ENCODE measurements at places on chromosomes 2 and 18. TPM values are rescaled to one million over a fixed set of nuclear protein-coding genes. Genes with fewer than 3 reads are reported as not detected.

The SLC9A4 gene
- 0.08 TPM for total RNA-seq

The SERPINB2 gene
- not detected for total RNA-seq

The GPR75 gene
- total RNA-seq = 5.1 TPM

The SLC16A14 gene
- 0.18 TPM for total RNA-seq

The CPO gene
- total RNA-seq = not detected

The GLI2 gene
- total RNA-seq = 1.2 TPM

The C1QL2 gene
- not detected for total RNA-seq

The ABCG8 gene
- not detected for total RNA-seq

The TBR1 gene
- total RNA-seq = 0.08 TPM

DNA sequence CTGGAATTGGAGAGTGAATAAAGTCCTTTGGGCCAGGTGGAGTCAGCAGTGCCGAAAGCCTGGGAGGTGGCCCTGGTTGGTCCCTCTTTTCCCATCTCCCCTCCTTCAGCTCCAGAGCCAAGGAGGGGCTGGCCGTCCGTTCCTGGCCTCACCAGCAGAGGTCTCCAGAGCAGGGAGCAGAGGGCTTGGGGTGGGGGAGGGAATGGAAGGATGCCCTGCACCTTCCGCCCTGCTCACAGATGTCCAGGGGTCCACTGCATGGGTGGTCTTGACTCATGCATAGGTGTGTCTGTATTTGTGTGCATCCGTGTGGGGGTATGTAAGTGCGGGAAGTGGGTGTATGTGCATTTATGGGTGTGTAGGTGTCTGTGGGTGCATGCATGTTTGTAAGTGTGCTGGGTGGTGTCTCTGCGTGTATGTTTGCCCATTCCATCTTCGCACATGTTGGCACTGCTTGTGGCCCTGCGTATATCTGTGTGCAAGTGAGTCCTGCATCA is 201.8 kb downstream of the ZFP36L2 start:
- DNase-seq = peak; percentile 78

DNA sequence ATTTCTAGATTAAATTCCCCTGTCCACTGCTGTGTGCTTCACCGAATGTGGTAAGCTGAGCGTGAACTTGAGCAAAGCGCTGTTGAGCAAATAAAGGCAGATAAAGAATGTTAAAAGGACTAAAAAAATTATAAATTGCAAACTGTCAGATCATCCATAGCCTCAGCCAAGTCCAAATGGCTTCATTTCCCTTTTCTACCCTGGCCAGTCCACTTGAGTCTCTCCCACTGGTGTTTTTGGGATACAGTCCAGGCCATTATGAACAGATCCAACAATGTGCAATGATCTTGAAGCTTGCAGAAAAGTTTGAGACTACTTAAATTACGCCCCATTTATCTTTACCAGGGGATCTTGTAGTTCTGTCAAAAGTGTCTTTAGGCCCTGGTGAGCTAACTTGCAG is 254.6 kb upstream of the PIK3C3 start:
- DNase-seq = no peak

- DNase-seq = no peak
Measured at GRCh38 chr2:199118673-199119112, 339.0 kb downstream of the SATB2 start.

- DNase-seq = no peak
Measured at GRCh38 chr2:42371611-42372473, 10.8 kb upstream of the COX7A2L start.

DNA sequence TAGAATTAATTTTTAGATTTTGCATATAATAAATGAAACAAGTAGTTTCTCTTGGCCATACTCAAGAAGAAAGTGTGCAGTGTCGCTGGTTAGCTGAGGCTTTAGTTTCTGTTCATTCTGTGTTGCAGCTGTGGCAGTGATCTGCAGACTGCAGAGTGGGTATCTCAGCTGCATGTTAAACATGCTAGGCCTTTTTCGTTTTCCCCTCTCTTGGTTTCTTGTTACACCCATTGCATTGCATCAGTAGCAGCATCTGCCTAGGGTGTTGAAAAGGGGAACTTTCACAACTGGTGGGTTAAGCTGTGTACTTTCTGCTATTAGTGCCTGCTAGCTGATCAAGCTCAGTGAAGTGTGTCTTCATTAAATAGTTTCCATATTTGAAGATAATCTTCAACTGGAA is 51.3 kb downstream of the ACSL3 start:
- DNase-seq = no peak

- DNase-seq = no peak
Measured at GRCh38 chr2:197024206-197024605, 97.7 kb upstream of the PGAP1 start.

GRCh38 chr18:55256226-55256928 is 297.1 kb upstream of the CCDC68 start:
- DNase-seq = no peak

DNA sequence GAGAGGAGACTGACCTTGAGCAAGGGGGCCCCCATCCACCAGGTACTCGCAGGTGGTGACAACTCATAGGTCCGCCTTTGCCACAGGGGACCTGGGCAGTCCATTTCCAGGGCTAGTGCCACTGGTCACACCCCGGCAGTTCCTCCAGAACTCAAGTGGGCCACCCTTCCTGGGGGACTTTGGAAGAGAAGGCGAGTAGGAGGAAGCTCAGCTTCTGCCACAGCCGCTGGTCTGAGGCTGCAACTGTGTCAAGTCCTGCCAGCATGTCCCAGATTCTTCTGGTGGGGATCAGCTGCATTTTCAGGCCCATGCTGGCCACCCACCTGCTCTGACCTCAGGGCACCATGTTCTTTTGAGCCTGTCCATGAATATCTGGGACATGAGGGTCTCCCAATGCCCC is 423.9 kb upstream of the MYT1L start:
- DNase-seq = no peak

- DNase-seq = no peak
Measured at GRCh38 chr2:124589971-124590370, 564.9 kb downstream of the CNTNAP5 start.

- no peak for DNase-seq
Measured at GRCh38 chr2:136342138-136342537, 224.2 kb upstream of the CXCR4 start.

DNA sequence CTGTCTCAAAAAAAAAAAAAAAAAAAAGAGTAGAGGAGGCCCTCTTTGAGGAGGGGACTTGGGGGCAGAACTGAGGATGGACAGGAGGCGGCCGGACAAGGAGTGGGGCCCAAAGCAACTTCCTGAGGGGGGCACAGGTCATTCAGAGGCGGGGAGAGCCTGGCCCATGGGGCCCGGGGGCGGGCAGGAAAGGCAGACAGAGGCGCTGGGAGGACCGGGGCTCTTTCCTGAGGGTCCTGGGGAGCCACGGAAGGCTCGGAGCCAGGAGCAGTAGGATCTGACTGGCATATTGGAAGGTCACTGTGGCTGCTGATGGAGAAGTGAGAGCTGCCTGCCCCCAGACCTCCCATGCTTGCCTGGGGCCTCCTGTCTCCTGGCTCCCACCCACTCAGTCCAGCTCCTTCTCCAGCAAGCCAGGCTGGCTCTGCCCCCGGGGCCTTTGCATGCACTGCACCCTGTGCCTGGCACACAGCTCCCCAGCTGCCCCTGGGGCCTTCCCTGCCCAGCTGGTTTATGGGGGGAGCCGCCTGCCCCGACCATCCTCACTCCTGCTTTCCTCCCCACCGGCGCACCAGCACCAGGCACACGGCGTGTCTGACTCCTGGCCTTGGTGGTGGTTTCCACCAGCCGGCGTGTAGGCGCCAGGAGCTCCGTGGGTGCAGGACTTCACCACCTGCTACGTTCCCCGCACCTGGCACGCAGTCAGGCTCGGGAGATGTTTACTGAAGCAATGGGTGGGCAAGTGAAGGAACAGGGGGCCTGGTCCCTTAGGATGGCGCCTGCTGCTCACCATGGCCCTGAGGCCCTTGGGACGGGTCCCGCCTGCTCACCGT is 5.6 kb downstream of the ESPNL start:
- DNase-seq = no peak

DNA sequence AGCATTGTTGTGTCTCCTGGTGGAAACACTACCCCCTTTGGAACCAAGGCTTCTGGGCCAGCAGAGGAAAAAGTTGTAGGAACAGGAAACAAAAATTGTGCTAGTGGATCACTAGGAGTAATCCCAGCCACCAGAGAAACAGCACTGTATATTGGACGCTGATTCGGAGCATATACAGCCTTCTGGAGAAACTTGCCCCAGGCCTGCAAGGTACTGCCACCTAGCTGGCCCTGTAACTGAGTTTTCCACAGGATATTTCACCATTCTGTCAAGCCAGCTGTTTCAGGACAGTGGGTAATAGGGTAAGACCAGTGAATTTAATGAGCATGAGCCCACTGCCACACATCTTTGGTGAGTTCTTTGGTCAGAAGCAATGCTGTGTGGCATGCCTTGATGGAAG is 25.1 kb upstream of the EMILIN2 start:
- DNase-seq = no peak

DNA sequence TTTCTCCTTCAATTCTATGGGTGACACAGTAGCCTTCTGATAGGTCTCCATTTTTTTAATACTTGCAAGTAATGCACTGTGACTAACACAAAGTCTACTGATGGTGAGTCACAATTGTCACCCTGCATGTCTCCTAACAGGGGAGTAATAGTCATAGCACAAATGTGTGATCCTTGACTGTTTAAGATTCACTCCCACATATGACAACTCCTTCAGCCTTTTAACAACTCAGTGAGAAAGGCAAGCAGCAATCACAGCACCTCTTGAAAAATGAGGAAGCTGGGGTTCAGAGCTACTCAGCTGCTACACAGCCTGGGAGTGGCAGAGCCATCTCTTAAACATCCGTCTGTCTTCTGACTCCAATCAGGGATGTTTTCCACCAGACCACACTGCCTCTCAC is 63.8 kb downstream of the EHD3 start:
- no peak for DNase-seq

GRCh38 chr2:71313016-71313766 is 18.4 kb upstream of the ZNF638 start:
- DNase-seq = no peak

- DNase-seq = no peak
Measured at GRCh38 chr2:44529448-44529847, 167.7 kb downstream of the CAMKMT start.

DNA sequence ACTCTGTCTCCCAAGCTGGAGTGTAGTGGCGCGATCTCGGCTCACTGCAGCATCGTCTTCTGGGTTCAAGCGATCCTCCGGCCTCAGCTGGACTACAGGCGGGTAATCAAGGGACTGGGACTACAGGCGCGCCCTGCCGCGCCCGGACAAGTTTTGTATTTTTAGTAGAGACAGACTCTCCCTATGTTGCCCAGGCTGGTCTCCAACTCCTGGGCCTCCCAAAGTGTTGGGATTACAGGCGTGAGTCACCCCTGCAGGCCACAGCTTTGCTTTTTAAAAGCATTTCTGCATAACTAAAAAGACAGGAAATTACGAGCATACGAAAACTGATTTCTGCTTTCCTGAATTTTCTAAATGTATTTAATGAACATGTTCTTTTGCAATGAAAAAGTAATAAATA is 916 bp upstream of the OSBPL1A start:
- peak; percentile 9 for DNase-seq

DNA sequence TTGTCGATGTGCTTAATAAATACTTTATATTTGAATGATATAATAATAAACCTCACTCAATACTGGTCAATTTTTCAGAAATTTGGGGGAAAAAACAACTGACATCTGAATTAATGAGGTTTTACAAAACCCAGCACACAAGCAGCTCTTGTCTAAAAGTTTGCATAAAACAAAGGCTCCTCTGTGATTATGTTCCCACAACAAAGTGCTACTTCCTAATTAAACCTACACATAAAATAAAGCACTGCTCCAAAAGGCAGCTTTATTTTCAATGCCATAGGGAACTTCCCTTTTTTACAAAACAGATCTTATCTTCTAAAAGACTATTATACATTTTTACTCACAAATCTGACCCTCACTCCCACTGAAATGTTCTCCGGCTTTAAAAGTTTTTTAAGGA is 47.1 kb downstream of the LAMA1 start:
- no peak for DNase-seq

DNA sequence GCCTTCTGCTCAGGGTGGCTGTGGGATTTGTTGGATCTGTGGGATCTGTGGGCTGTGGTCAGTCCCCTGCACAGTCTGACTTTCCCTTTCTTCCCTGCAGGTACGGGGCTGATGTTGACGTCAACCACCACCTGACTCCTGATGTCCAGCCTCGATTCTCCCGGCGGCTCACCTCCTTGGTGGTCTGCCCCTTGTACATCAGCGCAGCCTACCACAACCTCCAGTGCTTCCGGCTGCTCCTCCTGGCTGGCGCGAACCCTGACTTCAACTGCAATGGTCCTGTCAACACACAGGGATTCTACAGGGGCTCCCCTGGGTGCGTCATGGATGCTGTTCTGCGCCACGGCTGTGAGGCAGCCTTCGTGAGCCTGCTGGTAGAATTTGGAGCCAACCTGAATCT is 17.5 kb downstream of the ASB1 start:
- DNase-seq = no peak

DNA sequence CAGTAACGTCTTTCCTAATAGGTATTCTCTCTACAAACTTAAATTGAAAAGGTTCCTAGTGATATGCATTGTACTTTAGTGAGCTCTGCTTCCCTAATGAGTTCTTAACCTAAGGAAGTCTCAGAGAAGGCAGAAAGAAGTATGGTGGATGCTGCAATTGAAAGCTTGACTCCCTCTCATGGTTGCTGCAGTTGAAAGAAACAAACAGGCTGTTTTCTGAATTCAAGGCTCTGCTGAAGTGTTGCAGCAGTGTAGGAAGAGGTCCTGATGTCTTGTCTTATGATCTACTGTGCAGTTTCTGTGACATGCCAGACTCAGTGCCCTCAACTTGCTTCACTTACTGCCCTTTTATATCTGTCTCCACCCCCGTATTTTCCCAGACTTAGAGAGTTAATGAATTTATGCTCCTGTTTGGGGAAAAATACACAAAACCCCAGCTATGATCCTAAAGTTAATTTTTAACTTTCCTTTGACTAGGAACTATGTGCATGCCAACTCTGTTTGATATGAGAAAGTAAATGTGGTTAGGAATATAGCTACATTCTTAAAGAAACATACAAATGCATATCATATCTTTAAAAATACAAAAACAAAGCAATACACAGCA is 655.3 kb upstream of the FAM98A start:
- DNase-seq = no peak

GRCh38 chr2:196160101-196160500 is 11.3 kb downstream of the STK17B start:
- no peak for DNase-seq

DNA sequence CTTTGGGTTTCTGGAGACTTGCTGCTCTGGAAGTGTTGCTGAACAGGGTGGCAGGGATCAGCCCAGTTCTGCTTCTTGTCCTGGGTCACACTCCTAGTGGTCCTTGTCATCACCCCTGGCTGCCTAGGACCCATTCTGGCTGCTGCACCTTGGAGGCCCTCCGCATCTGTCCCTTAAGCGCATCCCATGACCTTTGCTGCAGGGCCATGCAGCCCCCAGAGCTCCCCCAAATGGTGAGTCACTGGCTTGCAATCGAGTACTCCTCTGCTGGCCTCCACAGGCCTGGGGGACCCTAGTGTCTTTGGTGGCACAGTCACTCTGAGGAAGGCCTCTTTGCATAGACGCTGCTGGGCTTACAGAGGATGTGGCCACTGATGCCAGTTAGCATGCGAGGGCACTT is 188.5 kb downstream of the ASB1 start:
- DNase-seq = no peak
